ENCODE measurements at places on chromosomes 1 and 21.

DNA sequence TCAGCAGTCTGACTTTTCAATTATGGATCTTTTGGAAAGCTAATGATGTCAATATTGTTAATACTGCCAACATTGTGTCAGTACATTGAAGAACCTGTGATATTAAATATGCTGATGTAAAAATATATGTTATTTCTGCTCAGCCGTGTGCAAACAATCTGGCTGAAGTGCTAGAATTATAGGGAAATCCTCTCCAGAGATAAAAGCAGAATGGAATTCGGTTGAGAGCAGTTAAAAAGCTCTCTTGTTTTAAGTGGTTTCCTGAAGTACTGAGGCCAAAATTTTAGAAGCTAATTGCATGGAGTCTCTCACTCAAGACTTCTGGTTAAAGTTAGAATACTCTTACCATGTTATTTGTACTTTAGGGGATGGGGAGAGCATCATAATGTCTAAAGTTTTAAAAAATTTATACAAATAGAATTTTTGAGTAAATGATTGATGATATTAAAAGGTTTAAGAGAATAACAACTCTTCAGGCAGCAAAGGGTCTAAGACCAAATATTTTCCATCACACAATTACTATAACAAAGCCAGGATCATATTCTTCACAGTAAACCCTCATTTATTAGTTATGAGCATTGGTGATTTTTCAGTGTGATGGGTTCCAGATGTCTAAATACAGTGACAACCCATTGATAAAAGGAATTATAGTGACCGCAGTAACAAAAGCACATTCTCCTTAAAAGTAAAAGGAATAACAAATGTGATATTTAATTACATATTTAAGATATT lies 834.2 kb upstream of the CXADR start:
- no peak for DNase-seq

GRCh38 chr1:56028244-56028643 lies 551.1 kb downstream of the PLPP3 start:
- no peak for DNase-seq

- DNase-seq = peak; percentile 2
These were observed 101.5 kb upstream of the SLFNL1 start for GRCh38 chr1:41122851-41123518.

DNA sequence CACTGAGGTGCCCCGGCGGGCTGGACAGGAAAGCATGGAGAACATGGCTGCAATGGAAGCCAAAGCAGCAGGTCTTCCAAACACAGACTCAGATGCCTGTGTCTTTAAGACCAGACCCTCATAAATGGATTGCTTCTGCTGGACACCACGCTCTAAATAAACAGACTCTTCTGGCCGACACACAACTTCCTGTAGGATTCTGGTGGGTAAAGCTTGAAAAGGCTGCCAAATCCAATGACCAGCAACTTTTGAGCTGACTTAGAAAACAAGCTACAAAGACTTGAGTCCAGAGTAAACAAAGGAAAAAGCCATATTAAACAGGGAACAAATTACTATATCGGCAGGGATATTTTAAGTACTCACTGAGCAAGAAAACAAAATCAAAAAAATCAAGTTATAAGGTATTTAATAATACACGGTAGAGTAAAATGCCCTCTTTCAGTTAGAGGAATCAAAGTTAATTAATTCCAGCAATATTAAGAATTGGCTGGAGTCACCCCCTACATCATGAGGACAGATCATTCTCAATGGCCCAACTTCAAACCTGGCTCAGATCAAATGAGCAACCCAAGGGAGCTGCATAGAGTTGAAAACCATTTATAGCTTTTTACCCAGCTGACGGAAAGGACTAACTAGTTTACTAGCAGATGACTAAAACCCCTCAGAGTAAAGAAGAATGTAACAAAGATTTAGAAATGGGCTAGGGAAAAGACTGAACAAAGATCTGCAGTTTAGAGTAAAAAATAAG lies 102.4 kb downstream of the TGFBR3 start:
- no peak for DNase-seq

DNA sequence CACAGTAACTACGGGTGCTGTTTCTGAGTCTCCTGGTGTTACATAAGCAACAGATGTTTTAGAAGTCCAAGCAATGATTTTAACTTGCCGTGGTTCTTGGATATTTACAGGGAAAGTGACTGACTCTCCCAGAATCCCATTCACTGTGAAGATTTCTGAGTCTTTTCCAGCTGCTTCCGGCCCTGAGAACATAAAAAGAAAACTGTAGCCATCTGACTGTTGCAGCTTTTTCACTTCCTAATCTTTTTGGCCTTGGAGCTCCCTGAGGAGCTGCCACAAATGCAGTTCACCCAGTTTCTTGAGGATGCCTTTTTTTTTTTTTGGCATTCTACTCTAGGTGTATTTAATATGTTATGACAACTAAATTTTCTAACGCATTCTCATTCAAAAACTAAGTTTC lies 13.7 kb downstream of the CD84 start:
- DNase-seq = no peak

DNA sequence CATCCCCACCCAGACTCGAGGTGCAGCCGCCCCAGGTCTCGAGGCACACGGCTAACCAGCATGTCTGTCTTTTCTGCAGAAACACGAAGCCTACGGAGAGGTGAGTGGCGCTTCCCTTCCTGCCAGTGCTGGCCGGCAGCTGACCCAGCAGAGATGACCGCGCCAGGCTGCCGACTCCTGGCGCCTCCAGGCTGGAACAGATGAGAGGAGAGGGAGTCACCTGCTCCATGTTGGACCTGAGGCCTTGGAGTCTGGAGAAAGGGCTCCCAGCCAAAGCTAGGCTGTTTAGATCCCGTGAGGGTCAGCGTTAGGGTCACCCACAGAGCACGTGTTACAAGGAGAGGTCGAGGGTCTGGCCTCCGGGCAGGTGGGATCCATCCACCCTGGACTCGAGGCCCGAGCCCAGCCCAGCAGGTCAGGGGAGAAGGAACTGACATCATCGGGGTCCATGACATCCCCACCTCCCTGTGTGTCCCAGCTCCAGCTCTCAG lies 14.9 kb downstream of the COL6A2 start:
- no peak for DNase-seq

DNA sequence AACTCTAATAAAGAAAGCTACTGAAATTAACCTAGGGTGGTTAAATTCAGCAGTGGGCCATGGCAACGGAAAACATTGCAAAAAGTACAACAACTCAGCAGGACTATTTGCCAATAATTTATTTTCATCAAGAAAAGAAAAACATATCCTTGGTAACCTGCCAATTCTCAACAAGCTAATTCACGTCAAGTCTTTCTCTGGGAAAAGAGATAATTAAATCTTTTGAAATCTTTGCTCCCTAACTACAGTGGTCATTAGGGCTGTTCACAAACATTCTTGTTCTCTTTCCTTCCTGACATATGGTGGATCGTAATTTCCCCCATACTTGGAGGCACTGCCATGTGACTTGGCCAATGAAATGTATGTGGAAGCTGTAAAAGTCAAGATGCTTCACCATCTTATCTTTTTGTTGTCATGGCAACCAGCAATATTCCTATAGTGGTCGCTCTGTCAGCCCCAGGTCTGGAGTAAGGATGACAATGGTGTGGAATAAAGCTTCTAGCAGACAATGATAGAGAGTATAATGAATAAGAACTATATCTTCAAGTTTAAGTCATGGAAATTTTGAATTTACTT lies 29.6 kb upstream of the ZNF326 start:
- DNase-seq = peak; percentile 32

- no peak for DNase-seq
These were observed 306.3 kb downstream of the LMX1A start for GRCh38 chr1:165050246-165050645.

- DNase-seq = no peak
These were observed 30.2 kb downstream of the EVI5 start for GRCh38 chr1:92754719-92755050.

DNA sequence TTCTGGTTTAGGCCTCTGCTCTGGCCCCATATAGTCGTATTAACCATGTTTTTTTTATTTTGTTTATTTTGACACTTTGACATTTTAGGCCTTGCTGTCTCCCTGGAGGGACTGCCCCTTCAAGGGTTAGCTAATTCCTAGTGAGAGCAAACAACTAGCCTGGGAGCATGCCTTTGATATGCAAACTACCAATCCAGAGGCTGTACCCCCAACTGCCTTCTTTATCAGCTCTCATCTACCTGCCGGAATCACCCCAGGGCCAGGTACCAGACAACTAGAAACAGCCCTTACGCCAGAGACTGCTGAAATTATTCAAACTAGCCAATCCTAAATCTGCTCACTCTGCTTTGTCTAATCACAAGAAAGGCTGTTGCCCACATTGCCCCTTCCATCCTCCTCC lies 13.0 kb upstream of the ST6GALNAC5 start:
- DNase-seq = no peak

DNA sequence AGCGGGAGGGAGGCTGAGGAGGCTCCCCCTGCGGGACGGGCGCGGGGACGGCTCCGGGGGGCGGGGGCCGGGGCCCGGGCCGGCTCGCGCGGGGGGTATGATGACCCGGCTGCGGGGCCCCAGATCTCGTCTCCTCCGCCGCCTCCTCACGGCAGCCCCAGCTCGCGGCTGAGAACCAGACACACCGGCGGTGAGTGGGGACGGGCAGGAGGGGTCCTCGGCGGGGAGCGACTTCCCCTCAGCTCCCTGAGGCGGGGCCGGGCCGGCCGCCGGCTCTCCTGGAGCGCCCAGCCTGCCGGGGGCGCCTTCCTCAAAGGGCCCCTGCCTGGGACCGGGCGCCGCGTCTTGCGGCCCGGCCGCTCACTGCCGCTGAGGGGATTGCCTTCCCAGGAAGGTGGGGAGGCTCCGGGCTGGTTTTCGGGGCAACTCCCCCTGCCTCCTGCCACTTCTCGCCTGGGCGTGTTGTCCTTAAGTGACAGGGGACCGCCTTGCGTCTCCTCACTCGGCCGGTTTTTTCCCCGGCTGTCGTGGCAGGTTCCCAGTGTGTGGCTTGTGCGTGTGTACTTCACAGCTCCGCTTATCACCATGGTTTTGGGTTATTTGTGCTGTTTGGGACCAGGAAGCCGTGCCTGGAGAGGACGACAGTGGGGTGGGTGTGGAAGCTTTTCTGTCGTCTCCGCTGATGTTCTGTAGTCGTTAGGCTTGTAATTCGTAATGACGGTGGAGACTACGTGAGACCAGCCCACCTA lies 800 bp downstream of the HIPK1 start:
- DNase-seq = peak; percentile 80

GRCh38 chr21:34928637-34929036 lies 120.5 kb downstream of the RUNX1 start:
- no peak for DNase-seq

DNA sequence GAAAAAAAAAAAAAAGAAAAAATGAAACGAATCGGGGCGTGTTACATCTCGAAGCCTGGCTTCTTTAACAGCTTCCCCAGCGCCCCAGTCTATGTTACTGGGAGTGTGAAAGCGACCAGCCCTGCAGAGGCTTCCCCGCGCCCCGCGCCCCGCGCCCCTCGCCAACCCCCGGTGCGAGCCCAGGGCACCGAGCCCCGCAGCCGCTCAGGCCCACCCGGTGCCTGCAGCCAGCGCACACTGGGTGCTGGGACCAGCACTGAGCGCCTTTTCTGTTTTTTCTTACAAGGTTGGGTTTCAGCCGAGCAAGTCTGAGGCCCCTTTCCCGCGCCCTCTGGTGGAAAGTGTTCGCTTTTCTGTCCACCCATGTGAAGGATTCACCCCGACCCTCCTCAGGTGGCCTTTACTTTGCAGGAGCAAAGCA lies 42.1 kb upstream of the ZNF496 start:
- no peak for DNase-seq

- no peak for DNase-seq
These were observed 11.1 kb downstream of the VSIG8 start for GRCh38 chr1:159851407-159851806.

- no peak for DNase-seq
These were observed 17.6 kb downstream of the GABPA start for GRCh38 chr21:25752416-25752815.

GRCh38 chr1:61279570-61279969 lies 197.2 kb downstream of the NFIA start:
- DNase-seq = no peak

DNA sequence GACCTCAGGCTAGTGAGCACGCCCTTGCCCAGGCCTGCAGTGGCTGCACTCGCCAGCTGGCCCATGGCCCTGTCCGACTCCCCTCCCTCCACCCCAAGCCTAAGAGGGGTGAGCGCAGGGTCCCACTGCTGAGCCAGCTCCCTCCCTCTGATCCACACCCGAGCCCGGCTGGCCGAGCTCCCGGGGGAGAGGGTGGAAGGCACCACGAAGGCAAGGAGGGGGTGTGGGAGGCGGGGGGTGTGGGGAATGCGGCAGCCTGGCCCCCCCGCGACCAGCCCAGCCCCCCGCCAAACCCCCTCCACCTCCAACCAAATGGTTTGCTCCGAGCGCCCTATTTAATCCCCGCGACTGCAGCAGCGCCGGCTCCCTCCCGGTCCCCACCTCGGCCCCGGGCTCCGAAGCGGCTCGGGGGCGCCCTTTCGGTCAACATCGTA lies at the start of gene CADM3:
Gene CADM3 (plus strand): TSS at position 362 of the 434 bp plus-strand sequence. CDS start 151 bp downstream, outside the sequence.
- peak; percentile 32 for DNase-seq

GRCh38 chr1:160739098-160739511 lies at the start of gene SLAMF7:
TSS of gene SLAMF7 (plus strand) at chr1:160739247. CDS start at chr1:160739302, 55 bp downstream.
- no peak for DNase-seq

GRCh38 chr1:35340519-35340918 lies 72.0 kb downstream of the ZMYM4 start:
- DNase-seq = no peak

GRCh38 chr1:11882814-11883538 lies 24.2 kb upstream of the NPPB start:
- no peak for DNase-seq

DNA sequence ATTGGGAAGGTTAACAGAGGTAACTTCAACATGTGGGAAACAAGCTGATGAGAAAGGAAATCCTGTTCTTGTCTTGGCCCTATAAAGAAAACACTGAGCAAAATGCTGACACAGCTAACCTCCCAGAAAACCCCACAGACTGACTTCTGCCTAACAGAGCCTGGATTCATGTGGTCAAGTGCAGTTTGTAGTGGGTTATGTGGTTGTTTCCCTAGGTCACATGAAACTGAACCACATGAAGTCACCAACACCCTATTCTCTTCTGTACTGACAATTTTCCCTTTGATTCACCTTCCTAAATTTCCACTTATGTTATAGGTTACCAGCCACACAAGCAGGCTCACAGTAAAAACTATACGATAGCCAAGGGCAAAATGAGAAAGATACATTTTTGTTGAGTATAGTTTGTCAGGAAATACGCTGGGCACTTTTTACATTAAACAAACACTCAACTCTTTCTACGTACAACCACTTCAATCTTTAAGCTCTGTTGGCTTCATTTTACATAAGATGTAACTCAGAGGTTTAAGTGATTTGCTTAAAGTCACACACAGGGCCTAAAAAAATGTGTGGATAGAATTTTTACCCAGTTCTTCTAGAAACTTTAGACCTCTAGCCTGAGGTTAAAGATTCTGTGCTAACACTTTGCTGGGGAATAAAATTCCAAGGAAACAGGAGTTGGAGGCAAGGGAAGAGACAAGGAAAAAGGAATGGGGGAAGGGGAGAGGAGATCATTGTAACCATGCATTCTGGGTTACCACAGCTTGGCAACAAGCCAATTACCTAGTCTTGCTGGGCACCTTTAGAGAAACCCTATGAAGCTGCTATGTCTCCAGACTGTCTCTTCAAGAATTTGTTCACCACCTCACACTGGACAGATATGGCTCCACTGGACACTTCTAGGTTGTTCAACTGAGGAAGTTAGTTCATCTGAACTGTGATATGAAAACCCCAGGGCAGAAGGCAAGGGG lies 601.6 kb upstream of the USP24 start:
- DNase-seq = no peak
